ENCODE measurements at places on chromosomes 13 and 19.

- no peak for DNase-seq
Measured at GRCh38 chr19:30001791-30002190, 59.8 kb downstream of the URI1 start.

DNA sequence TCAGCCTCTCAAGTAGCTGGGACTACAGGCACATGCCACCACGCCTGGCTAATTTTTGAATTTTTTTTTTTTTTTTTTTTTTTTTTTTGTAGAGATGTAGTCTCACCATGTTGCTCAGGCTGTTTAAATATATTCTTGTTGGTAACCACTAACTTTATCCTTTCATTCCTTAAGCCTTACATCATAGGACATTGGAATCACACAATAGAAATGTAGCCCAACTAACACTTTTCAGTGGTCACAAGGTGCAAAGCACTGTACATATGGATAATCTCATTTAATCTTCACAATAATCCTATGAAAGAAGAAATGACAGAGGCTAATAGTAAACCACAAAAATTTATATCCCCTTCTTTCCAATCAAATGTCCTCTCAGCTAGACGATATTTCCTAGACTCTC lies 417.8 kb upstream of the DACH1 start:
- no peak for DNase-seq

- DNase-seq = no peak
Measured at GRCh38 chr13:99012539-99012938, 34.7 kb upstream of the DOCK9 start.

DNA sequence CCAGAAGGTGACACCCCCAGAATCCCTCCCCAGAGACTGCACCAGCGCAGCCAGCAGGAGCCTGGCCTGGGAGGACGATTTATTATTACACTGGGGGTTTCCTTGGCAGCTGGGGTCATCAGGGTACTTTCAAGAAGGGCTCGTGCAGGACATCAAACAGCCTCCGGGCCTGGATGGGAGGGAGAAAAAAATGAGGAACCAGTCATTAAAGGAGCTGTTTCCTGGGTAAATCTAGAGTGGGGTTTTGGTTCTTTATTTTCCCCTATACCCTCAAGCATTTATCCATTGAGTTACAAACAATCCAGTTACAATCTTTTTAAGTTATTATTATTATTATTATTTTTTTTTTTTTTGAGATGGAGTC lies 3.1 kb downstream of the POLR1G start:
- DNase-seq = no peak

GRCh38 chr19:14603990-14604387 lies 21.1 kb downstream of the CLEC17A start:
- DNase-seq = no peak

GRCh38 chr13:90857921-90858320 lies 489.6 kb upstream of the MIR17HG start:
- DNase-seq = no peak

- no peak for DNase-seq
Measured at GRCh38 chr19:13118424-13119193, 545 bp downstream of the NACC1 start.

DNA sequence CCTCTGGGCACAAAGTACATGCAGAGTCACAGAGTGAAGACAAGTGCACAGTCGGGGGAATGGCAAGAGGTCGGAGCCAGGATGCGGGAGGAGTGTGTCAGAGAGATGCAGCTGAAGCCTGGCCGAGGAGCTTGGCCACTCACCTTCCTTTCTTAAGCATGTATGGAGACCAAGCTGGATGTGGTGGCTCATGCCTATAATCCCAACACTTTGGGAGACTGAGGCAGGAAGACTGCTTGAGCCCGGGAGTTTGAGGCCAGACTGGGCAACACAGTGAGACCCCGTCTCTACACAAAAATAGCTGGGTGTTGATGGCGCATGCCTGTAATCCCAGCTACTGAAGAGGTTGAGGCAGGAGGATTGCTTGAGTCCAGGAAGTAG lies 67.0 kb downstream of the LATS2 start:
- no peak for DNase-seq

DNA sequence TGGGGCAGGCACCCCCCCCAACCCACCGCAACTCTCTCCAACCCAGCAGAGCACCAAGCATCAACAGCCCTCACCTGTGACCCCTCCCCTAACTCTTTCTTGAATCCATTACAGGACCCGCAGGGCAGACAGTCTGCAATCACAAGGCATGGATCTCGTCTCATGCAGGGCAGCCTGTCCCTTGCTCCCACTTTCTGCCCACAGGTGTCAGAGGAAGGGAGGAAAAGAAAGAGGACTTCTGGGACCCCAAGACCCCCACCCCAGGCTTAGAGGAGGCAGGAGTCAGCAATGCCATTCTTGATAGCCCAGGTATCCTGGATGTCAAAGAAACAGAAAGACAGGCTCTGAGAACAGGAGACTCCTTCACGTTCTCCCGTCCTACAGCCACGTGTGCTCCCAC lies 47.4 kb upstream of the TUBGCP3 start:
- DNase-seq = no peak

DNA sequence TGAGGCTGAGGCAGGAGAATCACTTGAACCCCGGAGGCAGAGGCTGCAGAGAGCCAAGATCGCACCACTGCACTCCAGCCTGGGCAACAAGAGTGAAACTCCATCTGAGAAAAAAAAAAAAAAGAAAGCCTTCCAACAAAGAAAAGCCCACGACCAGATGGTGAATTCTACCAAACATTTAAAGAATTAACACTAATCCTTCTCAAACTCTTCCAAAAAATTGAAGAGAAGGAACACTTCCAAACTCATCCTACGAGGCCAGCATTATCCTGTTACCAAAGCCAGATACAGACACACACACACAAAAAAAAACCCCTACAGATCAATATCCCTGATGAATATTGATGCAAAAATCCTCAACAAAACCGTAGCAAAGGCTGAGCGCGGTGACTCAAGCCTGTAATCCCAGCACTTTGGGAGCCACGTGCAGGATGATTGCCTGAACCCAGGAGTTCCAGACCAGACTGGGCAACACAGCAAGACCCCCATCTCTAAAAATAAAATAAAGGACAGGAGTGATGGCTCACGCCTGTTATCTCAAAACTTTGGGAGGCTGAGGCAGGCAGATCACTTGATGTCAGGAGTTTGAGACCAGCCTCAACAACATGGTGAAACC lies 6.2 kb upstream of the EVI5L start:
- DNase-seq = no peak

GRCh38 chr13:67223024-67223423 lies 7.1 kb downstream of the PCDH9 start:
- no peak for DNase-seq

GRCh38 chr13:30416471-30416870 lies 5.8 kb upstream of the UBE2L5 start:
- DNase-seq = no peak

DNA sequence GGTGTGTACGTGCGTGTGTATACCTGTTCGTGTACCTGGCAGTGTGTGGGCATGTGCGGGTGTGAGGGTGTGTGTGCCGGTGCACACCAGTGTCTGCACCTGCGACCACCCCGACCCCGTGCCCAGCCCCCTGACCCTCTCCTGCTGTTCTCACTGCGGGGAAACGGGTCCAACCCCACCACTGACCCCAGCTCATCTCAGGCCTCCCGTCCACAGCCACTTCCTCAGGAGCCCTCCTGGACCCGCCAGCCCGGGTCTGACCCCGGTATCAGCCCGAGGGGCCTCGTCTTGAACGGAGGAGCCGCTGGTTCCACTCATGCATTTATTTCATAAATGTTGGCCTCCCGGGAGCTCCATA lies 23.8 kb upstream of the ONECUT3 start:
- DNase-seq = no peak

- DNase-seq = no peak
Measured at GRCh38 chr13:95117092-95117491, 184.2 kb downstream of the ABCC4 start.

GRCh38 chr19:5250127-5250659 lies 90.4 kb downstream of the PTPRS start:
- no peak for DNase-seq

- DNase-seq = no peak
Measured at GRCh38 chr13:49407068-49407467, 36.8 kb downstream of the CAB39L start.

GRCh38 chr19:1520203-1520780 lies 3.6 kb upstream of the PLK5 start:
- no peak for DNase-seq

DNA sequence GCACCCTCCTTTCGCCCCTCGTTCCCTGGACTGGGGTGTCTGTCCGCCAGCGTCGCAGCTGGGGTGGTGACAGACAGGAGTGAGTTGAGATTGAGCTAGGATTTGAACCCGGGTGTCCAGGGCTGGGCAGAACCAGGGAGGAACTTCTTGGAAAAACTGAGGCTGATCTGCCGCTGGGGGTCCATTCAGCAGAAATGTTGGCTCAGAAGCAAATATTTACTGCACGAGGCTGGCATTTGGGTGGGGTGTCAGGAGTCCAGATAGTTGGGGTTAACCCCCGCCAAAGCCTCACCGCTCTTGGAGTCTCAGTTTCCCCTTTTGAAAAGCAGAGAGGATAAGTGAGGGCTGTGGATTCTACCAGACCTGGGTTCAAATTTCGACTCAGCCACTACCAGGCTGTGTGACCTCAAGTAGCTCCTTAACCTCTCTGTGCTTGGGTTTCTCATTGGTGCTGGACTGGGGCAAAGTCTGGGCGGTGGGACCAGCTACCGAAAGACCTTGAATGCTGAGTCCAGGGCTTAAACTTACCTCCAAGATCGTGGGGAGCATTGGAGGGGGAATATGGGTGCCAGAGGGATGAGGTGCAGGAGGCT lies 20.9 kb downstream of the MAST3 start:
- no peak for DNase-seq

- no peak for DNase-seq
Measured at GRCh38 chr19:7426986-7427385, 61.8 kb downstream of the PEX11G start.

DNA sequence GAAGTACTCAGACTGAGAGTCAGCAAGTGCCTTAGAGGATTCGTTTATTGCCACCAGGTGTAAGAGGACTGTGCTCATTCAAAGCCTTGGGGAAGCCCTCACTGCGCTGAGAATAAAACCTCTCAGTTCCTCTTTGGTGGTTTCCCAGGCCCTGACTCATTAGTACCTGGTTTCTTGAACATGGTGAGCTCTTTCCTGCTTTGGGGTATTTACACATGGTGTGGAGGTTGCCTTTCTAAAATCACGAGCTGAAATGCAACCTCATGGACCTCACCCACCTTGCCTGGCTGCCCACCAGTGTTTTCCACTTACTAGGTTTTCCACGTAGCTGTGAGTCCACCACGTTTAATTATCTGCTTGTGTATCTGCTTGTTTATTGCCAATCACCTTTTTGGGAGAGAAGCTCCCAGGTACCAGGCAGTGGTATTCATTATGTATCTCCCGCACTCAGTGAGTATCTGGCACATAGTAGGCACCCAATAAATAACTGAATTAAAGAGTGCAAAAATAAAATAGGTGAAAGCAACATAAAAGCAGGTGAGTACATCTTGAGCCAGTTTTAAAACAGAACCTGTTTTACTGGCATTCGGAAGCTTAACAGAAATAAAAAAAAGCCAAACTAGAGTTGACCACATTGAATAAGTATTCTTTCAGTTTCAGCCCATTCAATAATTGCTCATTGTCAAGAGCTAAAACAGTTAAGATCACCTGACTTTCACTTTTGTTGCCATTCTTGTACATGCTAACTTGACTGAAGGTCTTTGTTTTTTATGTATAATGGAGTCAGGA lies 533.0 kb downstream of the MYO16 start:
- DNase-seq = no peak

DNA sequence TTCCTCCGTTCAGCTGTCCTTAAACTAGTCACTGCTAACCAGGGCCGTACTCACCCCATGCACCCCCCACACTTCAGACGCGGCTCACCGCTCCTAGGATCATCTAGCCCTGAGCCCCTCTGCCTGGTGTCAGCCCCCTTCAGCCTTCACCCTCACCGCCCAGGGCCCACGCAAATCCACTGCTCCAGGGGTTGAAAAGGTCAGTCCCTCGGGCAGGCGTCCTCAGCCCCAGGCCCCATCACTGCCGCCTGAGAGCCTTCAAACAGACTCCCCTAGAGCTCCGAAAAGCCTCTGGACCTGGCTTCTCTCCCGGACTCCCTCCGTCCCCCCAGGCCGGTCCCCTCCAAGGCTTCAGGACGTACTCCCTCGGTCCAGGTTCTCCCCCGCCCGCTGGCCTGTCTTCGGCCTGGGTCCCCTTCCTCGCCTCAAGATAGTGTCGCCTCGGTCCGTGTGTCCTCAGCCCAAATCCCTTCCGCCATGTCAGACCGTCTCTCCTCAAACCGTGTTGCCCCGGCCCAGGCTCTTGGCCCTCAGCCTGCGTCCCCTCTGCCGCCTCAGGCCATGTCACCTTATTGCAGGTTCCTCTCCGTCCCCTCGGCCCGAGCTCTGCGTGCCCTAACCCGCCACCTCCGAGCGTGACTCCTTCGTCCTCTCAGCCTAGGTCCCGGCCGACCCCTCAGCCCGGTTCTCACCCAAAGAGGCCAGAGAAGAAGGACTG lies 553 bp downstream of the NAPA start:
- DNase-seq = no peak
